ENCODE measurements at places on chromosomes 1 and 21. TPM values are rescaled to one million over a fixed set of nuclear protein-coding genes. Genes with fewer than 3 reads are reported as not detected.

- DNase-seq = no peak
Measured at GRCh38 chr1:234960722-234961455, 167.7 kb downstream of the TOMM20 start.

DNA sequence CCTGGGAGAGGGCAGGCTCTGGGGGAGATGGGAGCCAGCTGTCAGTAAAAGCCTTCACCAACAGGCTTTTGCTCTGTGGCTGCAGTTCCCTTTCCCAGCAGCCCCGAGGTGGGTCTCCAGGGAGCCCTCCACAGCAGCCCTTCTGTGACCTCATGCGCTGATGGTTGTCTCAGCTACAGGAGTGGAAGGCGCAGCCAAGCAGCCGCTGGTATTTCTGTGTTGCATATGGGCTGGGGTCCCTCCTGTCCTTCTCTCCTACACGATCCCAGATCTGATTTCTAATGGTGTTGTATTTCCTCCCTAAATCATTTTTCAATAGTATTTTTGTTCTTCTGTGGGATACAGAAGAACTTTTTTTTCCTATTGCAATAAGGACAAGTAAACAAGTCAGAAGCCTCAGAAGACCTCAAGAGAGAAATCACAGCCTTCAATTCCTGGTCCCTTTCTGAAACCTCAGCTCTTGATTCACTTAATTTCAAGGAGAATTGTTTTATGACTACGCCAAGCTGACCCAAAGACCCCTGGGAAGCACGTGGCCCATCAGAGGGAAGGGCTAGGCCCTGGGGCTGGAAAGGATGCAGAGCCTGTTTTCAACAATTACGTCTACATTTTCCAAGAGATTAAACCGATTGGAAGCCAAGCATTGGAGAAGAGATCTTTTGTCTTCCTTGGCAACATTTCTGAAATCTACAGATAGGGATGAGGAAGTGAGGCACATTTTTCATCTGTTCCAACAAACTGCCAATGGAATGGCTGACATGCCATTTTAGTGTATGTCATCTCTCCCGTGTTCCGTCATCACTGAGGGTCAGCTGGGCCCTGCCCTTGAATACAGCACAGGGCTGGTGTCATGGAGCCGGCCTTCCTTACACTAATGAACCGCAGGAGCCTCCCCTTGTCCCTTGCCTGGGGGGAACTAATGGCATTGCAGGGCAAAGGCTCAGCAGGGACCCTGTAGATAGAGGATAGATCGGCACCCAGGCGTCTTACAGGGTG lies 42.0 kb upstream of the SCCPDH start:
- DNase-seq = no peak

DNA sequence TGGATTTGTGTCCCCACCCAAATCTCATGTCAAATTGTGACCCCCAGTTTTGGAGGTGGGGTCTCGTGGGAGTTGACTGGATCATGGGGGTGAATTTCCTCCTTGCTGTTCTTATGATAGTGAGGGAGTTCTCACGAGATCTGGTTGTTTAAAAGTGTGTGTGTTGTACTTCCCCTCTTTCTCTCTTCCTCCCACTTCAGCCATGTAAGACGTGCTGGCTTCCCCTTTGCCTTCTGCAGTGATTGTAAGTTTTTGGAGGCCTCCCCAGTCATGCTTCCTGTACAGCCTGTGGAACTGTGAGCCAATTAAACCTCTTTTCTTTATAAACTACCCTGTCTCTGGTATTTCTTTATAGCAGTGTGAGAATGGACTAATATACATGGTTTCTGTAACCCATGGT lies 64.6 kb downstream of the RHOU start:
- no peak for DNase-seq

DNA sequence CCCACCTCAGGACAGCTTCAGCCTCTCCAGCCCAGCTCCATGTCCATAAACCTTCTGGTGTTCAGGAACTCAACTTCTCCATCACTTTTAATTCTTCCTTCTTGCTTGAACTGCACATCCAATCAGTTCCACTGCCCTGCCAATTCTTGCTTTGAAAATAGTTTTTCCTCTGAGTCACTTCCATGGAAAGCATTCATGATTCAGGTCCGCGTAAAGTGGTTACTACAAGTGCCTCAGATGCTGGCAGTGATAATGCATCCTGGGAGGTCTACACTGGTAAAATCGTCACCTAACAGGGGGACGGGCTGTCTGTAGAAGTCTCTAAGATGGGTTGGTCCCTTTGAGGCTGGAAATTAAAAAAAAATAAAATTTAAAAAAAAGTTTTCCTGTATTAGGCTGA lies 25.9 kb upstream of the RCAN1 start:
- DNase-seq = no peak

ZFP69B gene
- total RNA-seq = 6.8 TPM

XKR8 gene
- total RNA-seq = 16.4 TPM

SELP gene
- not detected for total RNA-seq

DNA sequence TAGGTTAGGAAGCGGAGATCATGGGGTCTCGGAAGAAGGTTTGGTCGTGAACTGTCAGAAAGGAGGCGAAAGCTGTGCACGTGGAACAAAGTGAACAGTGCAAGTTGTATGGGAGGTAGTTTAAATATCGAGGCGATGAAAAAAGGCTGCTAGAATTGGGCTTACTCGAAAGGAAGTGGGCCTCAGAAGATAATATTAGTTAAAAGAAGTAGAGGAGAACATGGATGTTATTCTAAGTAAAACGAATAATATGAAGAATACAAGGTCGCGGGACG lies 571 bp downstream of the WDR3 start:
- no peak for DNase-seq

GRCh38 chr1:96587222-96587621 lies 134.4 kb upstream of the PTBP2 start:
- DNase-seq = no peak

CD34 gene
- 0.18 TPM for total RNA-seq

ARMH1 gene
- 0.78 TPM for total RNA-seq

GRCh38 chr1:232978091-232978634 lies 27.8 kb downstream of the NTPCR start:
- DNase-seq = no peak

SLFNL1 gene
- total RNA-seq = not detected

GRCh38 chr21:32141318-32141633 lies 137.6 kb downstream of the MIS18A start:
- no peak for DNase-seq

- no peak for DNase-seq
Measured at GRCh38 chr1:156525071-156525501, 24.5 kb upstream of the MEF2D start.

PAPPA2 gene
- 0.27 TPM for total RNA-seq

- DNase-seq = peak; percentile 79
Measured at GRCh38 chr1:24898152-24898908, 31.7 kb downstream of the RUNX3 start.

LCE1F gene
- total RNA-seq = not detected
